ENCODE measurements at places on chromosomes 6 and 20.

DNA sequence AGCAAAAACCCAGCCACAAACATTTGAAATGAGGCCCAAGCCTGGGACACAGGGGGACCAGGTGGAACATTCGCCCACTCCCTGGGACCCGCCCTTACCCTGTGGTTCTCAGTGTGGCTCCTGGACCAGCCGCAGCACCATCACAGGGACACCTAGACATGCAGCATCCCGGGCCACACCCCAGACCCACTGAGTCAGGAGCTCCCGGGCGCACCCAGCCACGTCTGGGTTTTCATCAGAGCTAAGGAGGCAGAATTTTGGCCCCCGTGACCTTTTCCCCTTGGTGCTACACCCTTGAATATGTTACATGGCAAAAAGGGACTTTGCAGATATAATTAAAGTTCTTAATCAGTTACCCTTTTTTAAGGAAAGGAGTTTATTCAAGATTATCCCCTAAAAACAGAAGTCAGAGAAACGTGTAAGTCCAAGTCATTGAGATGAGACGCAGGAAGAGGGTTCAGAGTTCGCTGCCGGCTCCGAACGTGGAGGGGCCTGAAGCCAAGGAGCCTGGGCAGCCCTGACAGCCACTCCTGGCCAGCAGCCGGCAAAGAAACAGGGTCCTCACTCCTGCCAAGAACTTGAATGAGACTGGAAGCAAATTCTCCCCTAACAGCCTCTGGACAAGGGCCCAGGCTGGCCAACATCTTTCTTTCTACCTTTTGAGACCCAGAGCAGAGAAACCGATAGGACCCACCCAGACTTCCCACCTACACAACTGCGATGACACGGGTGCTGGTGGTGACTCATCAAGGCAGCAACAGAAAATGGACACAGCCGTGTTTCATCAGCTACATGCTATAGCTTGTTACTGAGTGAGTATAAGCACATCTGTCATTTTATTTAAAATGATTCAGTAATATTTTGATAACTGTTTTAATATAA is 25.3 kb downstream of the BFSP1 start:
- DNase-seq, result peak; percentile 76

GRCh38 chr20:59191756-59192532 is 28.3 kb downstream of the ZNF831 start:
- DNase-seq, result no peak

DNA sequence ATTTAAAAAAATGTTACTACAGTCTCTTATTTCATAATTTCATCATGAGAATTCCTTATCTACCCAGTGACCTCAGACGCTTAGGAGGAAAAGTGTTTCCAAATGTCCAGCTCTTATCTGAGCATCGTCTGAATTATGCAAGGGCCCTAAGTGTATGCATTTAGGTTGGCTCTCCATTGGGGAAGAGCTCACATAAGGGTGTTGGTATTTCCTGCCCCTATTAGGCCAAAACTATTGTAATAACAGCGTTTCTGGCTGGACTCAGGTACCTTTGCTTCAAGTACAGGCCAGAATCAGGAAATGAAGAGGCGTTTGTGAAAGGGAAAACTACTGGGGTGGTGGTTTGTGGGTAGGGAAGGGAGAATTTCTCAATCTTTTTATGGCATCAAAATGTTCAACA is 40.4 kb upstream of the SGK1 start:
- DNase-seq, result peak; percentile 57

DNA sequence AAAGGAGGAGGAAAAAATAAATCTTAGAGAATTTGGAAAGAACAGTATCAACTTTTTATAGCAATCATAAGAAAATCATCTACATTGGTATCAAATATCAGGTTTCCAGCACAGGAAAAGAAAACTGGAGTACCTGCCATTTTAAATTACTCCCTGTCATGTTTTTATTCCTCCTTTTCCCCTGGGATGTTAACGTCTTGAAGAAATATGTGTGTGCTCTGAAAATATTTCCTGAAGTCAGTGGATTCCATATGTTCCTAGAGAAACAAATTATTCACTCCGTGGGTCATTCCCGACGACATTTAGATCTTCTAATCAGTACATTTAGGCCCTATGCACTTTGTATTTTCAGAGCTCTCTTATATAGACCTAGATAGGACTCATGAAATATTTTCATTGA is 42.0 kb upstream of the RSPO3 start:
- no peak for DNase-seq

DNA sequence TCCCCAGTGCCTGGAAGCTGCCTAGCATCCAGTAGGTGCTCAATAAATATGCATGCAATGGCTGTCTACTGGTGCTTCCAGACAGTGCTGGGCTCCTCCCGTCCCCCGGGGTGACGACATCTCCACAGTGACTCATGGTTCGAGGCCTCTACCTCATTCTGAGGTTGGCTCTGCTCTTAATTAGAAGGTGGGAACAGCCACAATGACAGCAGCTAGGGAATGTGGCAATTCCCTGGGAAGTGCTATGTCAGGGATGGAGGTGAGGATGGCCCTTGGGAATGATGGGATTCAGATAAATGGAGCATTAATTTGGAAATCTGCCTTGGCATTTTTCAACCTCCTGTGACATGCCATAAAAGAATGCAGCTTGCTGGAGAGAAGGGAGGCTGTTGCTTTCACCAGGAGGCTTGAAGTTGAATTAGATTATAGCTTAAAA is 43.5 kb upstream of the NFATC2 start:
- DNase-seq, result peak; percentile 16

- no peak for DNase-seq
Measured at GRCh38 chr6:5563086-5563485, 301.8 kb downstream of the FARS2 start.

- no peak for DNase-seq
Measured at GRCh38 chr6:146851837-146852236, 253.1 kb downstream of the ADGB start.

GRCh38 chr6:8108031-8108660 is 5.8 kb upstream of the EEF1E1 start:
- no peak for DNase-seq

DNA sequence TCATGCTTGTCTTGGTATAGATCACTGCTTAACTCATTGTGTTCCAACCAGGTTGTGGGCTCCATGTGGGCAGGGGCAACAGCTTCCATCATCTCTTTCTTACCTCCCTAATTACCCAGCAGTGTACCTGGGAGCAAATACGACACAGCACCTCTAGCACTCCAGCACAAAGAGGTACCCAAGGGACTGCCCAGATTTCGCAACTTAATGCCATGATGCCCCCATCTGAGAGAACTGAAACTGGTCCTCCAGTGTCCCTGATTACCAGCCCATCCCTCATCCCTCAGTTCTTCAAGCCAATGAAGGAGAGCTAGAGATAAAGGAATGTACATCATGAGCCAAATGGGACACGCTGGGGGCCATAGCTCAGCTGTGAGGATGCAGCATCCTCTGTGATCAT is 41.9 kb upstream of the MDGA1 start:
- DNase-seq, result no peak

GRCh38 chr6:25312703-25313102 is 33.5 kb downstream of the CARMIL1 start:
- peak; percentile 70 for DNase-seq

DNA sequence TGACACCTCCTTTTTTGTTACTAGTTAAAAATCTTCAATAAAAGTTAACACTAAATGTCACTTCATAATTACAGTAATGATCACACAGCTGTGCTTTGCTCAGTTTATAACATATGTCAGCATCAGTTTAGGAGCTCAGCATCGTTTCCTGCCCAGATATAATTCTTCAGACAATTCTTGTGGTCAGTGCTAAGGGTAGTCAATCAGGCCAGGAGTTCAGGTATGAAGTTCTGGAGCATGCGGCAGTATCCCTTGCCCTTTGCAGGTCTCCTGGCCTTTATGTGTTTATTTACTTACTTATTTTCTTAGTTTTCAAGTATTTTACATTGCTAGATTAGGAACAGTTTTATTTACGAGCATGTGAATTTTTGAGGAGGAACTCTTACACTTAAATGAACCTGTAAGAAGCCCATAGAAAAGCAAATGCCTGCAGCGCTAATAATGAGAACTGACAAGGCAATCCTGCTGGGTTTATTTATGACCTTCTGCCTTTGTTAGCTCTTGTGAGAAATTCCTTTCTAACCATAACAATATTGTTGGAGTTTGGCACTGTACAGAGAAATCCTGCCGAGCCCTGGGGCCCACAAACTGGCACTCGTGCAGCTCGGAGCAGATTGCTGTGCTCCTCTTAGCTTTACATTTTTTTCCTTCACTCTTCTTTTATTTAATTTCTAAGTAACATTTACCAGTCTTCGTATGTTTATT is 252.8 kb downstream of the TMEM242 start:
- no peak for DNase-seq

DNA sequence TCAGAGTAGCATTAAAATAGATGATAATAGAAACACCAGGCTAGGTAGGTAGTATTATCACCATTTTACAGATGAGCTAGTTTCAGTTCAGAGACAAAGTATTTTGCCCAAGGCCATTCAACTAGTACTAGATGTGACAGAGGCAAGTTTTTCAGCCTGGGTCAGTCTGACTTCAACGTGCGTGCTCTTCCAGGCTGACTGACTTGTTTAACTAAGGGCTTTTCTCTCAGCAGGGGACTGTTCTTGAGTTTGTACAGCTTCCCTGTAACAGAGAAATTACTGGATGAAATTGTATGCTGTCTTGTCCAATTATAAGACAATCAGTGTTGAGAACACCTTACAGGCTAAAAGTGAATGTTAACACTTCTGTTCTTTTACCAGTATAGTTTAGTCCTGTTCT is 333.5 kb upstream of the MAN1A1 start:
- DNase-seq, result no peak

DNA sequence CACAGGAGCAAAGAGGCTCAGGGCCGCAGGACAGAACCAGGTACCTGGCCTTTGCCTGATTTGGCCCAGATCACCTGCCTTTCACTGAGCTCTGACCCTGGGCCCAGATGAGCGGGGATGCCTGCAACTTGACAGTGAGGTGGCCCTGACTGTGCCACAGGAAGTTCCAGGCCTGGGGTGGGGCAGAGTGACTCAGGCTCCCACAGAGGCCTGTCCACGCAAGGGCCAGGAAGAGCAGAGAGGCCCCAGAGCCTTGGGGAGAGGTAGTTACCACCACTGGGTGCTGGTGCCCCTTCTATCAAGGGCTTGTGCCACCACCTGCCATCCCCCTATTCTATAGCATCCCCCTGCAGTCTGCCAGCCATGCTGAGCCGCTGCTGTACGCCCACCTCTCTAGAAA is 4.1 kb upstream of the NOL4L start:
- peak; percentile 69 for DNase-seq

DNA sequence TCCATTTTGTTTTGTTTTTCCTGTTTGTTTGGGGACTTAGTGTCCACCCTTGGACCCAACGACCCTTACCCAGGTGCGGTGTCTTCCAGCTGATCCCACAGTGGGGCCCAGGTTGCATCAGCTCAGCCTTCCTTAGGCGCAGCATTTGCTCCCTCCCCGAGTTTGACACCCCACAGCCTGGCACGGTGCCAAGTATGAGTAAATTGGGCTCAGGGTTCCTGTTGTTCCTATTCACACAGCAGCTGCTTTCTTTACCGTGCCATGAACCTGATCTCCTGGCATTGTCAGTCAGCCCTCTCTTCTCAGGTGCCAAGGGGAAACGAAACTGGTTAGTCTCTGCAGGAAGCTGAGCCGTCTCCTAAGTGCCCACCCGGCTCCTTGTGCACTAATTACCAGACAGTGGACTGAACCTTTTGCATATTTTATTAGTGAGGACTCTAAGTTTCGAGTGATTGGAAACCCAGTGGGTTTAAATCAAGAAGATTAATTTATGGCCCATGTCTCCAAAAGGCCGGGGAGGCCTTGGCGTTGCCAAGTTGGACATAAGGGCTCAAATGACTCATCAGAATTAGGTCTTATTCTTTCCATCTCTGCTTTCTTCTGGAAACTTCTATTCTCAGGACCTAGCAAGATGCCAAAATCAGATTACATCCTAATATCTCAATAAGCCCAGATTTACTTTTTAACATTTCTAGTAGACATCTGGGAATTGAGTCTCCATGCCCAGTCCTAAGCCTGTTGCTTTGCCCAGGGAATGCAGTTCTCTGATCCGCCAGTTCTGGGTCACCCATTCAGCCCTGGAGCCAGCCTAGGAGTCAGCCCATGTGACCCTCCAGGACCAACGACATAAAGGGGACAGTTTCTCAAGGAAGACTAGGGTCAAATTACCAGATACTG is 68.8 kb downstream of the TSHZ2 start:
- no peak for DNase-seq

- DNase-seq, result no peak
Measured at GRCh38 chr6:141467881-141468280, 664.8 kb upstream of the GJE1 start.

- peak; percentile 89 for DNase-seq
Measured at GRCh38 chr20:43955062-43955749, 40.6 kb downstream of the TOX2 start.
